ENCODE measurements at places on chromosomes 1 and 21. TPM values are rescaled to one million over a fixed set of nuclear protein-coding genes. Genes with fewer than 3 reads are reported as not detected.

Gene GPR37L1
- total RNA-seq: 0.16 TPM

Gene SAMSN1
- total RNA-seq: 24.6 TPM

Gene CFAP141
- total RNA-seq: not detected

Gene MXRA8
- 147 TPM for total RNA-seq

Gene KRTAP13-2
- total RNA-seq: not detected

Gene PADI2
- total RNA-seq: 1.6 TPM

Gene FCER1A
- not detected for total RNA-seq

Gene KCNJ15
- total RNA-seq: 12.1 TPM

Gene SLC16A4
- 9.1 TPM for total RNA-seq

Gene GIPC2
- 3.0 TPM for total RNA-seq

Gene FAM72C
- total RNA-seq: 0.47 TPM

Gene DIP2A
- 32.0 TPM for total RNA-seq

Gene DCST2
- 0.36 TPM for total RNA-seq

Gene USP21
- total RNA-seq: 14.2 TPM

Gene ZNF683
- total RNA-seq: not detected

Gene BATF3
- 48.9 TPM for total RNA-seq

Gene OR2L13
- not detected for total RNA-seq

Gene RBBP5
- total RNA-seq: 11.9 TPM

Data from omental fat pad (tissue), 4 donors.